ENCODE measurements at places on chromosomes 12 and 14. TPM values are rescaled to one million over a fixed set of nuclear protein-coding genes. Genes with fewer than 3 reads are reported as not detected.

DNA sequence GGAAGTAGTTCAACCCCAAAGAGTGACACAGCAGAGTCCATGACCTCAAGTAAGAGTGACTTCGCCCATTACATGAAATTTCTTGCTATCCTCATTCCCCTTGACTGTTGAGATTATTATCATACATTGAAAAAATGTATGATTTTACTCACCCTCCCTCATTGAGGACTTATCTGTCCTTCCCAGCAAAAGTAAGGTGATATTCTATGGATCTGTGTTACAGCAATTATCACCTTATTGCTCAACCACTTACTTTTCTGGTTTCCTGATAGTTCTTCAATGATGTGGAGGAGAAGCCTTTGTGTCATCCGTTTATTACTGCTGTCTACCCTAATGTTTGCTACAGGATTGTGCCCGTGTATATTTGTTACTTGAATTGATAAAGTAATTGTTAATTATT, 306.2 kb downstream of the TRHDE start:
- no peaks in the 10 kb centered on the region for H3K36me3 ChIP-seq
- no peak overlapping the region for H3K4me3 ChIP-seq
- H3K4me1 ChIP-seq, result no peaks in the 10 kb centered on the region
- no peak for DNase-seq
- H3K27me3 ChIP-seq, result no peaks in the 10 kb centered on the region

DNA sequence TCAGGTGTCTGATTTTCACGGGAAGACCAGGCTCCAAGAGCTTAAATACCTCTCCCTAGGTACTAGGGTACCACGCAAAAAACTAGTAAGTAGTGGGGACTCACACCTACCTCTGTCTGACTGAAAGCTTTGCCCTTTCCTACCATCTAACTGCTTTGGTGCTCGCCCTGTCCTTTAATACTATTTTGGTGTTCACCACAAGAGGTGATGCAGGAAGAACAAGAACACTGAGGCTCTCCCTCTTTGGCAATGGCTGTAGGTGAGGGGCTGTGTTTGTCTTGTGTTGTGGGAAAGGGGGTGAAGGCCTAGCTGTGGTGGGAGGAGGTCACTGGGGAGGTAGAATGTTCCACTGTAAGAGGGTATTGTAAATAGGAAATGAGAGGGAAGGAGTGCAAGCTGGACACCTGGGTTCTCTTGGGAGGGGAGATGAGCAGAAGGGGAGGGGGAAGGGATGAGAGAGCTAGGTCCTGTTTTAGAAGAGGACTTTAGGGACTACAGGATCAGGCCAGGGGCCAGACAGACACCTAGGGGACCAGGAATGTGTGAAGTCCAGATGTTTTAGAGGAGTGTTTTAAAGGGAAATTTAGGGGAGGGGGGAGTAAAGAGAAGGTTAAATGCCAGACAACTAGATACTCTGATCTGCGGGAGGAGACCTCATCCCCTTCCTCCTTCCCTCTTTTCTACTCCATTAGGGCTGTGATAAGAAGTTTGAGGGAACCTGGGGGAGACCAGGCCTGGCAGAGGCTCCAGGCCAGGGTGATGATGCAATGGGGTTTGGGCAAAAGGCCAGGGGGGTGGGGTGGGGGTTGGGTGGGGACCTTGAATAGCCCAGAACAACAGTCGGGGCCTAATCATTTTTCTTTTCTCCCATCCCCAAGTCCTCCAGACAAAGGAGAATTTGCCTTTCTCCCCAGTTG, 2.1 kb downstream of the ITGA5 start:
- H3K4me3 ChIP-seq, result peak overlapping the region; percentile 52
- H3K36me3 ChIP-seq, result no peaks in the 10 kb centered on the region
- H3K27me3 ChIP-seq, result peaks cover 14% of the 10 kb centered on the region
- no peaks in the 10 kb centered on the region for H3K4me1 ChIP-seq
- DNase-seq, result no peak

DNA sequence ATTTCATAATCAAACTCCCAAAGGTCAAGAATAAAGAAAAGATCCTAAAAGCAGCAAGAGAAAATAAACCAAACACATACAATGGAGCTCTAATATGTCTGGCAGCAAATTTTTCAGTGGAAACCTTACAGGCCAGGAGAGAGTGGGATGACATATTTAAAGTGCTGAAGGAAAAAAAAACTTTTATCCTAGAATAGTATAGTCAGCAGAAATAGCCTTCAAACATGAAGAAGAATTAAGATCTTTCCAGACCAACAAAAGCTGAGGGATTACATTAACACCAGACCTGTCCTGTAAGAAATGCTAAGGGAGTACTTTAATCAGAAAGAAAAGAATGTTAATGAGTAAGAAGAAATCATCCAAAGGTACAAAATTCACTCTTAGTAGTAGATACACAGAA, 215.7 kb upstream of the IGF1 start:
- H3K27me3 ChIP-seq, result no peaks in the 10 kb centered on the region
- no peak for DNase-seq
- no peaks in the 10 kb centered on the region for H3K4me1 ChIP-seq

GRCh38 chr12:79294590-79294989, 396.2 kb downstream of the PAWR start:
- no peaks in the 10 kb centered on the region for H3K36me3 ChIP-seq
- no peak overlapping the region for H3K4me3 ChIP-seq
- no peaks in the 10 kb centered on the region for H3K27me3 ChIP-seq
- no peak for DNase-seq

GRCh38 chr14:32330351-32331111, 1.4 kb downstream of the AKAP6 start:
- DNase-seq, result no peak
- no peak overlapping the region for H3K27ac ChIP-seq
- H3K4me3 ChIP-seq, result no peak overlapping the region
- no peaks in the 10 kb centered on the region for H3K4me1 ChIP-seq
- no peaks in the 10 kb centered on the region for H3K27me3 ChIP-seq
- H3K36me3 ChIP-seq, result no peaks in the 10 kb centered on the region

DNA sequence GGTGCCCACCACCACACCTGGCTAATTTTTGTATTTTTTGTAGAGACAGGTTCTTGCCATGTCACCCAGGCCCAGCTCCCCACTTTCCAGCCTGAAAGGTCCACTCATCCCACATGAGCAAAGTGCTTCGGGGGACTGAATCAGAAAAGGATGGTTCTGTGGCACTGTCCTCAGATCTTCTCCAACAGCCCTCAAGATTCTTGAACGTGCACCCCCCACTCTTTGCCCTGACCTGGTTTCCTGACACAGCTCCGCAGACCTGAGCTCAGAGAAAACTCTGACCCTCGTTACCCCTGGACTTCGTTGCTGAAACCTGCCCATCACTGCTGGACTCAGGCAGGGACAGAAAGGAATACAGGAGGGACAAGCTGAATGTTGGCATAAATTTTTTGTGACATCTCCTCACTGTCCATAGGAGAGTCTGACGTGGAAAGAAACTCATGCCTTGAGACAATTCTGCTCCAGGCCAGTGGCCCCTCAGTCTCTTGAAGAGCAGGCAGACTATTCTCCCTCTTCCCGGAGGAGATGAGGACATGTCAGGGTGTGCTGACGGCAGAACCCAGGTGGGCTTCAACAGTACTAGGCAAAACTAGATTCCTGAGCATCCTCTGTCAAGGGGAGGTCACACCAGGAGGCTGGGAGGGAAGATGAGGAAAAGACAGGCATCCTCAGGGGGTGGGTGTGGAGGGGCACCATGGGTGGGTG, 149.3 kb downstream of the DPF3 start:
- no peaks in the 10 kb centered on the region for H3K36me3 ChIP-seq
- no peaks in the 10 kb centered on the region for H3K27me3 ChIP-seq
- no peak overlapping the region for H3K4me3 ChIP-seq

IFI27L1 gene
- total RNA-seq, result 27.4 TPM

- H3K27ac ChIP-seq, result no peak overlapping the region
- H3K4me1 ChIP-seq, result no peaks in the 10 kb centered on the region
- no peaks in the 10 kb centered on the region for H3K36me3 ChIP-seq
- no peaks in the 10 kb centered on the region for H3K27me3 ChIP-seq
- no peak overlapping the region for H3K4me3 ChIP-seq
Observed at GRCh38 chr14:50832935-50833630, 2.1 kb upstream of the NIN start.

GRCh38 chr14:98908050-98908449, 363.9 kb downstream of the BCL11B start:
- no peaks in the 10 kb centered on the region for H3K4me1 ChIP-seq
- no peak for DNase-seq
- no peak overlapping the region for H3K4me3 ChIP-seq
- no peaks in the 10 kb centered on the region for H3K27me3 ChIP-seq

- DNase-seq, result no peak
- no peaks in the 10 kb centered on the region for H3K4me1 ChIP-seq
- H3K4me3 ChIP-seq, result no peak overlapping the region
- no peaks in the 10 kb centered on the region for H3K27me3 ChIP-seq
- no peaks in the 10 kb centered on the region for H3K36me3 ChIP-seq
- no peak overlapping the region for H3K27ac ChIP-seq
Observed at GRCh38 chr12:62799766-62800406, 135.1 kb downstream of the PPM1H start.

DNA sequence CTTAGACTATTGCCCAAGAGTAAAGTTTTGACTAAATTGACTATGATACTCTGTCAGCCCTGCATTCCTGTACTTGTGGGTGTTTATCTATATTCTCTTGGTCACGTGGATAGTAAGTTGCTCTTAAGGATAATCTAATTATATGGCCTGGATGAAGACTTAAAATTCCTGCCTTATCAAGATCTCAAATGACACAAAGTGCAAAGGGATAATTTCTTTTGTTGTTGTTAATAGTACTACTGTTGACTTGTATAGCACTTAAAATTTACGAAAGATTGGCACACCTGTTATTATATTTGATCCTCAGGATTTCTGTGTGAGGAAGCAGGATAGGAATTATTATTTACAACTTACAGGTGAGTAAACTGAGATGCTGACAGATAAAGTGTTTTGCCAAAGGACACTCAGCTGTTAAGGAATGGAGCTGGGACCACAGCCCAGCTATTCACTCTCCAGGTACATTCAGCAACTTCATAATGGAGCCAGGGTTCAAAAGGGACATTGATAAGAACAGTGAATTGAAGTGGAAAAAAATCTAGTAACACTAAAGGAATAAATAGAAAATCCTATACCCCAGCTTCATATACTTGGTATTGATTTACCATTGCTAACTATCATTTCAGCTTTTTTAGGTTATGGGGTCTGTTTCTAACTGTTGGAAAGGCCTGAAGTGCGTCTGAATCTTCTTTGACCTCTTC, 53.4 kb upstream of the EVL start:
- no peaks in the 10 kb centered on the region for H3K36me3 ChIP-seq
- no peak overlapping the region for H3K27ac ChIP-seq
- no peaks in the 10 kb centered on the region for H3K27me3 ChIP-seq
- no peak overlapping the region for H3K4me3 ChIP-seq
- DNase-seq, result no peak

OTUB2 gene
- 2.2 TPM for total RNA-seq

DNA sequence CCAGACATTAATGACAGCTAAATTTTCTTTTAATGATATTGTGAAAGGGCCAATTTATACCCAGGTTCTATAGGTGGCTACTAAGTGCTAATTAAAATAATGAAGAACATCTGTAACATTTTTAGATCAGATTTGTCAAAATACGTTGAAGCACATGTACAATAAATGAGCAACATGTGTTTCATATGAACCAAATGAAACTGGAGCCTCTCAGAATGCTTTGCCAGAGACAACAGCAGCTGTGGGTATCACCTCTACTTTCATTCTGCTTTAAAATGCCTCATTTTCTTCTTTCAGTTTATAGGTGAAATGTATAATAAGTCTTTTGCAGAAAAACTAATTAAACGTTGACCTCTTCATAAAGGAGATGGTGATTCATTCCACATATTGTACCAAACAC, 26.1 kb upstream of the MYF6 start:
- no peak for DNase-seq
- H3K4me3 ChIP-seq, result no peak overlapping the region
- H3K4me1 ChIP-seq, result no peaks in the 10 kb centered on the region
- no peaks in the 10 kb centered on the region for H3K27me3 ChIP-seq
- no peaks in the 10 kb centered on the region for H3K36me3 ChIP-seq

DNA sequence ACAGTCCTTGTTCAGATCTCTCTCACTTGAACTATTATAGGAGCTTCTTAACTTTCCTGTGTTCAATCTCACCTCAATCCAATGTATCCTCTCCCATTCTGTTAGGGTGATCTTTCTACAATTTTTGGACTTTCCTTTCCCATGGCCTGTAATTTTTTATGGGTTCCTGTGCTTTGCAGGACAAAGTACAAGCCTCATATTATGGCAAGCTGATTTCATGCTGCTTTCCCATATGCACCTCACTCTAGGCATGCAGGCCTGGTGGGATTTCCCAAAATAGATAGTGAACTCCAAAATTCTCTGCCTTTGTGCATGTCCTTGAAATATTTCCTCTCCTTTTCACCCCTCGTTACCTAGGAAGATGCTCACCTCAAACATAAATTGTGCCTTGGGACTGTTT, 499.4 kb downstream of the NAV3 start:
- no peaks in the 10 kb centered on the region for H3K36me3 ChIP-seq
- H3K27ac ChIP-seq, result no peak overlapping the region
- no peak overlapping the region for H3K4me3 ChIP-seq
- no peaks in the 10 kb centered on the region for H3K27me3 ChIP-seq

GRCh38 chr12:105212438-105212837, 23.5 kb downstream of the APPL2 start:
- DNase-seq, result no peak
- no peaks in the 10 kb centered on the region for H3K27me3 ChIP-seq
- no peak overlapping the region for H3K4me3 ChIP-seq
- H3K4me1 ChIP-seq, result peaks cover 6% of the 10 kb centered on the region

NYNRIN gene
- 13.0 TPM for total RNA-seq

SMIM41 gene
- 0.58 TPM for total RNA-seq

DNA sequence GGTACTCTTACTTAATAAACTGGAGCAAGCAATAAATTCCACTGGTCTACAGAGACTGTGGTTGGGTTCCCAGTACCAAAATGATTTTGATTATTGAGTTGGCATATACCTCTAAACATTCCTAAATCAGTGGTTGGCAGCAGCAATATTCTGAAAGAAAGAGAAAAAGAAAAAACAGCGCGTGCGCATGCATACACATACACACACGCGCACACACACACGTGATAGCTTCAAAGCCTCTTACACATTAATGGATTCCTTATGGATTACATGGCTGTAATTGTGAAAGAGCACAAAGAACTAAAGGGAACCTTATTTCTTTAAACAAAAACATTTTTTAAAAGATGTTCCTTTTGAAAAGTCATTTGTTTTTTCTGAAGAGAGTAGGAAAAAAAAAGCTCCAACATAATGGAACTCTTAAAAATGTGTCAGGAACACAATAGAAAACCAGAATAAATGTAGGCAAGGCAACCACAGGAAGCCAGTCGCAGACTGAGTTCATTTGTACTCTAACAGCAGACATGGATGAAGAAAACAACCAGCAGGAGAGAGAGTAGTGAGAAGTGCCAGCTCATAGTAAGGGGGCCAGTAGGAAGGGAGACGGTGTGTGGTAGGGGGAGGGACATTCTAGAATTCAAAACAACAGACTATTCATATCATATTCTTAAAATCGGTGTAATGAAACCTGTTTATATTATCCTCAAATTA, 80.0 kb downstream of the DRAM1 start:
- H3K27ac ChIP-seq, result no peak overlapping the region
- no peak overlapping the region for H3K4me3 ChIP-seq
- H3K27me3 ChIP-seq, result no peaks in the 10 kb centered on the region
